Activated T-cell treated with anti-CD3 and anti-CD28 coated beads, Interleukin-2, amount 50 U/mL, for 4 hours (primary cell): ENCODE measurements at places on chromosomes 2 and 18.

DNA sequence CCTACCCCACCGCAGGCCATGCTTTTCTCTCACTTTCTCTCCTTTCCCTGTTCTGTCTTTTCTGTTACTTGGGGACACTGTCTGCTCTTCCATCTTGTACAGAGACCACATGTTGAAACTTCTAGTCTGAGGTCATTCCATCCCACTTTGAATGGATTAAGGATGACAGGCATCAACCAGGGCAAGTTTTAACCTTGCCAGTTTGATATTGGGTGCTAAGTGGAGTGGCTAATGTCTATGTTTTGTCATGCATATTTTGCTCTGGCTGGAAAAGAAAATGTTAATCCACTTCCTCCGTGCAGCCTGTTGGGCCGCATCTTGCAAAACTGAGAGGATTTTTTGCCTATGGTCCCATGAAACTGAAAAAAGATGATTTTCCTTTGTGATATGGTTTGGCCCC is 205.5 kb upstream of the SESTD1 start:
- DNase-seq, result no peak

GRCh38 chr2:30514848-30515435 is 67.9 kb downstream of the LCLAT1 start:
- no peak for DNase-seq

- no peak for DNase-seq
Measured at GRCh38 chr2:111199840-111200239, 79.1 kb downstream of the BCL2L11 start.

- DNase-seq, result no peak
Measured at GRCh38 chr2:85668009-85668856, at the start of gene SFTPB. Gene SFTPB, minus strand, starts transcription at chr2:85668199. Its CDS starts 16 bp downstream, at chr2:85668183.

DNA sequence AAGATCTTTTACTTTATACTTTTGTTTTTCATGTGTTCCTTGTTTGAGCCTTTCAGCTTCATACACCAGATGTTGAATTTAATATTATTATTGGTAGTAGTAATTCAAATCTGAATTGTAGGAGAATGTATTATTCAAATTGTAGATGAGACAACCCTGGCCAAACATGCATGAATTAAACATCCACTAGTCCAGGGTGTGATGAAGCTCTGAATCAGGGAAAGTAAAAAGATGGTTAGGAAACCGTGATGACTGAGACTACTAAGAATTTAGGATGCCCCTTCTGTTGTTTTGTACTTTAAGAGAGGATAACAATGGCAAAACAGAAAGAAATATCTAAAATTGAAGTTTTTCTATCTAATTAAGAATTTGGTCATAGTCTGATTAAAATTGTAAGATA is 227.8 kb upstream of the CDH2 start:
- DNase-seq, result no peak
